ENCODE measurements at places on chromosomes 7 and 10.

- DNase-seq: no peak
Measured at GRCh38 chr10:114908896-114909295, 29.1 kb upstream of the TRUB1 start.

DNA sequence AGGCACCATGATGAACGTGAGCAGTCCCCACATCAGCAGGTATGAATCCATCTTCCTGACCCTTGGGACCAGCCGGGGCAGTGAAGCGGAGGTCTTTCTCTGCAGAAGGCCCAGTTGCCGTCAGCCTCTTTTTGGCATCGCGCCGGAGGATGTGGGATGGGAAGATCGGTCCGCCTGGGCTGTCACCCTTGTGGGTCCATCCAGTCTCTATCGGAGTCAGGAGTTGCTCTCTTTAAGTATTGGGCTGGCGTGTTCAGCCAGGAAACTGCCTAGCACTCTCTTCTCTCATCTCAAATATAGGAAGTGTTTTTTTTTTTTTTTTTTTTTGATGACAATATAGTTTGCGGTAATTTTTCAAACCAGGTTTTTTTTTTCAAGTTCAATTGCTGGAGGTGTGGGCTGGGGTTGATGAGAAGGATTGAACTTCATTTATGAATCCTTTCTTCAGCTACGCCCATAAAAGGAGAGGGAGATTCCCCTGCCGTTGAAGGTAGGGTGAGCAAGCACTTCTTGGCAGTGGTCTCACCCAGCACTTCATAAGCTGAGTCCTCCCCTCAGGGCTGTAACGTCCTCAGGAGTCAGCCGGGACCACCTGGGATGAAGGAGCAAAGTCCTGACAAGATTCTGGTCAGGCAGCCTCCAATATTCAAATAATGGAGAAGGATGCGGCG lies at the start of gene IL2RA:
Gene IL2RA, minus strand, starts transcription at position 267 of the 671 bp plus-strand sequence. Its CDS starts 216 bp downstream, at position 51.
- no peak for DNase-seq

DNA sequence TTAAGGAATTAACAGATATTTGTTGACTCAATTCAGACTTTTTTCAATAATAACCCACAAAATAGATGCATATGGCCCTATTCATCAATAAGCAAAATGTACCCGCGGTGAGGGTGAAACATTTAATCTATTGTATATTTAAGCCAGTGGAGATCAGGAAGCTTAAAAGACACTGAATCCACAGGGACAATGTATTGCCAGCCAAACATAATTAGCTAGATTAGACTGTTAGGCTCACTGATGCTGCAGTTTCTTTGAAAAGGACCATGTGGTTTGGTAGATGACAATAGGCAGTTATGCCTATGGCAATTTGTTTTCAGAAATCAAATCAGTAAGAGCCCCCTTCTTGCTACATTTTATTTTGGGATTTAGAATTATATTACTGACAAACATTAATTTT lies 87.3 kb upstream of the PLXDC2 start:
- DNase-seq: no peak

- DNase-seq: no peak
Measured at GRCh38 chr7:20539201-20539600, 76.3 kb upstream of the ABCB5 start.

DNA sequence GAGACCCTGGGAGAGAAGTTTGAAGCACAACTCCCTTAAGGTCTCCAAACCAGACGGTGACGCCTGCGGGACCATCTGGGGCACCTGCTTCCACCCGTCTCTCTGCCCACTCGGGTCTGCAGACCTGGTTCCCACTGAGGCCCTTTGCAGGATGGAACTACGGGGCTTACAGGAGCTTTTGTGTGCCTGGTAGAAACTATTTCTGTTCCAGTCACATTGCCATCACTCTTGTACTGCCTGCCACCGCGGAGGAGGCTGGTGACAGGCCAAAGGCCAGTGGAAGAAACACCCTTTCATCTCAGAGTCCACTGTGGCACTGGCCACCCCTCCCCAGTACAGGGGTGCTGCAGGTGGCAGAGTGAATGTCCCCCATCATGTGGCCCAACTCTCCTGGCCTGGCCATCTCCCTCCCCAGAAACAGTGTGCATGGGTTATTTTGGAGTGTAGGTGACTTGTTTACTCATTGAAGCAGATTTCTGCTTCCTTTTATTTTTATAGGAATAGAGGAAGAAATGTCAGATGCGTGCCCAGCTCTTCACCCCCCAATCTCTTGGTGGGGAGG lies 10.8 kb downstream of the SERPINE1 start:
- no peak for DNase-seq

DNA sequence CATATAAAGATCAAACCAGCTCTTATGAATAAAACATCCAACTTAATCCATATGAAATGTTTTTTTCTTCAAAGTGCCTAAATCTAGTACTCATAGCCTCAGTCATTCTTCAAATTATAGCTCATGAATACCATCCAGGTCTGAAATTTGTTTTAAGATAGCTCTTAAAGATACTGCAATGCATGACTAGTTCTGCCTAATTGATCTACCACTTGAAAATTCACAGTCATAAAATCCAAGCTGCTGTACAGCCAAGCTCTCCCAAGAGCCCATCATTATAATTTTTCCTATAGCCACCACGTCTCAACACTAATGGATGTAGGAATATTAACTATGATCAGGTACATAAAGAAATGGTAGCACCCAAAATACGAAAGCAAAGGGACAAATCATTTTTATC lies 87.9 kb upstream of the RNF148 start:
- no peak for DNase-seq

GRCh38 chr7:51220226-51220625 lies 96.4 kb downstream of the COBL start:
- DNase-seq: no peak

DNA sequence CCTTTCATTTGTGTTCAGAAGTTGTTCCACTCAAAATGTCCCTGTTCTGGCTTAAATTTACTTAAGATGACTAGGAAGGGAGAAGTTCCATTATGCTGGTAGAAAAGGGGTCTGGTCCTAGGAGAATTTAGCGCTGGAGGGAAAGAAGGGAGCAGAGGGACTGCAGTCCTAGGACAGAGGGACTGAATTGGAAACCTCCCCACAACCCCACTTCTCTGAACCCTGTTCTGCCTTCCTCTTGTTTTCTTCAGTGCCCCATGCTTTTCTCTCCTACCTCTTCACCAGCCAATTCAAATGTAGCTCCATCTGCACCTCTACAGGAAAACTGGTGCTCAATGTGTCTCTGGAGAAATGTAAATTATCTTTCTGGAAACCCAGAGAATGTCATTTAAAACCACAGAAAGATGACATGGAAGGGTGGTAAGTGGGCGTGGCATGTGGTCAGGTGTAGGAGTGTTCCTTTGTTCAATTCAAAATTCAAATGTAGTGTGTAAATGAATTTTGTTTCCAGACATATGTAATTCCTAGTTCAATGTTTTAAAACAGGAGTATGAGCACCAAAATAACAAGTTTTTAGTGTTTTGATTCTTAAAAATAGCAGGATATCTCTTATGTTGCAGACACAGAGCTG lies 24.0 kb upstream of the RHOBTB1 start:
- DNase-seq: no peak

DNA sequence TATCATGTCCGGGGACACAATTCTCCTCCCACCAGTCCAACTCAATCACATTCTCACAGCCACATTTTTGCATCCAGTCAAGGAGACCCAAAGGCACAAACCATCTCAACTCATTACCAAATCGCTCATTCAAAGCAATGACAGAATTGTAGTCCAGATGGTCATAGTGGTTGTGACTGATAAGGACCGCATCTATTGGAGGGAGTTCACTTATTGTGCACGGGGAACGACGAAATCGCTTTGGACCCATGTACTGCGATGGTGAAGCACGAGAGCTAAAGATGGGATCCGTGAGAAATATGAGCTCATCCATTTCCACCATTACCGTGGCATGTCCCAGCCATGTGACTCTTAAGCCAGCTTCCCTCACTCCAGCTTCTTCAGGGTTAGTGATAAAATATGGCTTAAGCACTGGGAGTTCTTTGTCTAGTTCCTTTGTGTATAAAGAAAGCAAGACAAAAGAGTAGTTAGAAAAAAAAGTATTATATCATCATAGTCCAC lies 29.1 kb downstream of the NAPEPLD start:
- no peak for DNase-seq

DNA sequence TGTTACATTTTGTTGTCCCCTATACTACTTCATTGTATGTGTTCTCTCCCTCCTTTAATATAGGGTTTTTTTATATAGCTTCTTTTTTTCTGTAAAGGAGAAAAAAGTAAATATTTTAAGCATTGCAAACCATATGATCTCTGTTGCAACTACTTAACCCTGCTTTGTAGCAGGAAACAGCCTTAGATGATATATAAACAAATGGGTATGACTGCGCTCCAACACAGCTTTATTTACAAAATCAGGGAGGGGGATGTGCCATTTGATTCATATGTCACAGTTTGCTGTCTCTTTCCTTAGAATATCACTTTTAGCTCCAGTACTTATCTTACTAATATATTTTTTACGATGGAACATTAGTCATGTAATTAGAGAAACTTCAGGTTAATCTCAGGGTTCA lies 155.2 kb upstream of the GNAI1 start:
- no peak for DNase-seq

GRCh38 chr7:74439541-74439940 lies 14.2 kb upstream of the GTF2IRD1 start:
- DNase-seq: no peak

GRCh38 chr7:55527307-55527706 lies 45.0 kb downstream of the VOPP1 start:
- no peak for DNase-seq

DNA sequence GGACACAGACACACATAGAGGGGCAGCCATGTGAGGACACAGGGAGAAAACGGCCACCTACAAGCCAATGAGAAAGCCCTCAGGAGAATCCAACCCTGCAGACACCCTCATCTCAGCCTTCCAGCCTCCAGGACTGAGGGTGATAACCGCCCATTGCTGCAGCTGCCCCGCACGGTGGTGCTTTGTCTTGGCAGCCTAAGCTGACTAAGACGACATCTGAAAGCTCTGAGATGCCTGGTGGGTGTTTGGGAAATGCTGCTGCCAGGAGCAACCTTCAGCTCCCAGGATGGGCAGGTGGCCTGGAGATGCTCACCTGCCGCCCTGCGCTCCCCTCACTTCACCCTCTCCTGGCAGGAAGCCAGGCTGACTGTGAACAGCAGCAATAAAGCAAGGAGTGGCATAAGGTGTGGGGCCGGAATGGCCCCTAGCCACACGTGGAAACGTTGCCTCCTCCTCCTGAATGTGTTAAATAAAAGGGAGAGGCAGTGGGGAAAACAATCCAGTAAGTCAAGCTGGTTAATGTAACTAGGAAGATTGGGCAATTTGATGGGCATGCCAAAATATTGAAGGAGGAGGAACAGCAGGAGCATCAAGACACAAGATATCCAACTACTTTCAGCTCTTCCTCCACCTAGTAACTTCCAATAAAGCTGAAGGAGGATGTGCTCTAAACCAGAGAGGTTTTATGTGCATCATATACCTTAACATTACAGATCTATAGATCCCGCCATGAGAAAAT lies 121.5 kb downstream of the TNS3 start:
- no peak for DNase-seq

DNA sequence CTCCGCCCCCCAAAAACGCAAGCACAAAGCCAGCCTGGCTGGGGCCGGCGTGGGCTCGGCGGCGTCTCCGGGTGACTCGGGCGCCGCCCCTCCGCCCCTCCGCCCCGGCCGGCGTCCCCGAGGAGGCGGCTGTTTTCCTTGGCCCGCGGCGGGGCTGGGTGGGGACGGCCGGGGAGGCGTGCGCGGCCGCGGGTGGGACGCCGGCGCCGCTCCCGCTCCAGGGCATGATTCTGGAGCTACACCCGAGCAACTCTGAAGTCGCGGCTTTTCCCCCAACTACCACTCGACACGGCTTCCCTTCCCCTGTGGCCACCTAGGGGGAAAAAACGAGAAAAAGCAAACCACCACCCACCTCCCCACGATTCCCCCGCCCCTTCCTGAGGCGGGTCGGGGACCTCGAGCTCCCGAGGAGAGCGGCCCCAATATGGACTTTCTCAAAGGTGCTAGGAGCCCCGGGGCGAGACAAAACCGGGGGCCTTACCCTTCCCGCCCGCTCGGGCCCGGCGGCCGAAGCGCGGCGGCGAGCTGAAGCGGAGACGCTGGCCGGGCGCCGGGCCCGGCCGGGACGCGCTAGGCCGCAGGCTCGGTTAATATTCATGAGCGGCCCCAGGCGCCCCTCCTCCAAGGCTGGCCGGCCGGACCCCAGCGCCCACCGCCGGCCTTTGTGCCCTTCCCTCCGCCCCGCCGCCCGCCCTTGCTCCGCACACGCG lies 856 bp downstream of the ARHGAP21 start:
- DNase-seq: peak; percentile 40

GRCh38 chr7:122746948-122747347 lies 44.2 kb upstream of the RNF148 start:
- no peak for DNase-seq

- DNase-seq: no peak
Measured at GRCh38 chr10:133165556-133166503, 5.8 kb downstream of the KNDC1 start.

DNA sequence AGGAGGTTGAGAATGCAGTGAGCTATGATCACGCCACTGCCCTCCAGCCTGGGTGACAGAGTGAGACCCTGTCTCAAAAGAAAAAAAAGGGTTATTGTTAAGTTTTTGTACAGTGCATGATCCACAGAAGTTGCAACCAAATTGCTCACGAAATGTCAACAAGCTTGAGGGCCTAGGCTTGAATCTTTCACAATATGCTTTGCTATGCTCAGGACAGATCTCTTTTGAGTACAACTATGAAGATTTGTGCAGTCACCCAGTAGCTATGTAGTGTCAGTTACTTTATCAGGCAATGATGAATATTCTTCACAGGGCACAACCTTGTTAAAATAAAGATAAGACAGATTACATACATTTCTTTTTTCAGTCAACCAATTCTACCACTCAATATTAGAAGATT lies 109.2 kb downstream of the PRTFDC1 start:
- DNase-seq: no peak

DNA sequence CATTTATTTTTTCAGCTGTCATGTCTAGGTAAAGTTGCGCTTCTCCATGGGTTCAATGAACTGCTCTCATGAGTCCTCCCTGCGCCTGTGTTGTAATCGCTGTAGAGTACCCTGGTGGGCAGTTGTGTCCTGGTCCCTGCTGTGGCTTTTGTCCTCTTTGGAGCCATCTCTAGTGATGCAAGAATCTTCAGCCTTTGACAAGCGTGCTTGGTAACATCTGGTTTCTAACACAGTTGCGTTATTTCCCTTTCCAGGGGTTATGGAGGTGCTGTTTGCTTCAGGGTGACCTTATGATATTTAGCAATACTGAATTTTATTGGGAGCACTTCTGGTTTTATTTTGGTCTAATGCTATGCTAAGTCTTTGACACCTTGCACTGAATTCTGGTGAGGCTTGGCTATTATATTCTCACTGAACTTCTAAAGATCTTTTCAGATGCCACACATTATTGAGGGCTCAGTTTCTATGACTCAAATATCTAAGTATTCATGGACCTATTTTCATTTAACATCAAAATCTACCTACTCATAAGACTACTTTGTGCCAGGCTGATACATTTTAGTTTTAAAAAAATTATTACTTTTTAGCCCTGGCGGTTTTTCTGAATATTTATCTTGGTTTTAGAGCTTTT lies 88.6 kb downstream of the FANK1 start:
- DNase-seq: peak; percentile 34
